Sigmoid colon (tissue), 7 donors: ENCODE measurements at places on chromosomes 12 and 14. TPM values are rescaled to one million over a fixed set of nuclear protein-coding genes. Genes with fewer than 3 reads are reported as not detected.

- H3K4me1 ChIP-seq = no peaks in the 10 kb centered on the region
- no peak overlapping the region for H3K27ac ChIP-seq
- H3K27me3 ChIP-seq = no peaks in the 10 kb centered on the region
- DNase-seq = no peak
Observed at GRCh38 chr12:24356240-24356804, 406.9 kb upstream of the SOX5 start.

- H3K27ac ChIP-seq = no peak overlapping the region
- no peaks in the 10 kb centered on the region for H3K36me3 ChIP-seq
- peaks cover 21% of the 10 kb centered on the region for H3K4me1 ChIP-seq
- H3K27me3 ChIP-seq = no peaks in the 10 kb centered on the region
Observed at GRCh38 chr12:89418228-89418910, 66.1 kb upstream of the DUSP6 start.

DNA sequence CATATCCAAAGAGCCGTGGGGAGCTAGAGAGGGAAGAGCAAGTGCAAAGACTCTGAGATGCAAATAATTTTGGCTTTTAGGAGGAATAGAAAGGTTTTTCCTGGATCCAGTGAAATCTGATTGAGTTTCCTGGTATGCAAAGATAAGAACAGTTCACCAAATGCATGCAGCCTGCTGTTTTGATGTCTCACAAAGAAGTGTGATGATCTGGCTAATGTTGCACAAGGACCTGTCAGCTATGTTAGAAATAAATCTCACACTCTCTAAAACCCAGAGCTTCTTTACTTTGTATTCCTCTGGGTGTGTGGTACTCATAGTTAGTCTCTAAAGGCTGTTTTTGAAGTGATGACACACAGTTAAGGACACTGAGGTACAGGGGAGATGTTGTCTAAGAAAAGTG lies 321.4 kb downstream of the AACS start:
- no peaks in the 10 kb centered on the region for H3K36me3 ChIP-seq
- DNase-seq = no peak
- no peak overlapping the region for H3K4me3 ChIP-seq
- H3K27ac ChIP-seq = no peak overlapping the region

GRCh38 chr14:68085742-68086141 lies 266.2 kb downstream of the RAD51B start:
- no peak for DNase-seq
- no peak overlapping the region for H3K4me3 ChIP-seq
- peak overlapping the region; percentile 30 for H3K27ac ChIP-seq
- H3K4me1 ChIP-seq = no peaks in the 10 kb centered on the region

- no peak for DNase-seq
- peak overlapping the region; percentile 81 for H3K27ac ChIP-seq
- H3K4me3 ChIP-seq = no peak overlapping the region
- no peaks in the 10 kb centered on the region for H3K27me3 ChIP-seq
- H3K36me3 ChIP-seq = peaks cover 25% of the 10 kb centered on the region
- no peaks in the 10 kb centered on the region for H3K4me1 ChIP-seq
Observed at GRCh38 chr12:95114766-95115405, 41.5 kb upstream of the NR2C1 start.

- no peaks in the 10 kb centered on the region for H3K27me3 ChIP-seq
- no peak overlapping the region for H3K4me3 ChIP-seq
- no peak for DNase-seq
- no peak overlapping the region for H3K27ac ChIP-seq
Observed at GRCh38 chr12:25155022-25155576, 39.9 kb downstream of the DNAI7 start.

- H3K27ac ChIP-seq = no peak overlapping the region
- no peaks in the 10 kb centered on the region for H3K36me3 ChIP-seq
- no peaks in the 10 kb centered on the region for H3K27me3 ChIP-seq
- peaks cover 5% of the 10 kb centered on the region for H3K4me1 ChIP-seq
Observed at GRCh38 chr14:61184112-61184511, 97.0 kb downstream of the TMEM30B start.

GRCh38 chr12:111434680-111435338 lies 29.1 kb downstream of the SH2B3 start:
- H3K27me3 ChIP-seq = no peaks in the 10 kb centered on the region
- H3K36me3 ChIP-seq = no peaks in the 10 kb centered on the region
- peak overlapping the region; percentile 18 for H3K4me3 ChIP-seq
- peak; percentile 89 for DNase-seq
- peak overlapping the region; percentile 67 for H3K27ac ChIP-seq
- peaks cover 61% of the 10 kb centered on the region for H3K4me1 ChIP-seq

DNA sequence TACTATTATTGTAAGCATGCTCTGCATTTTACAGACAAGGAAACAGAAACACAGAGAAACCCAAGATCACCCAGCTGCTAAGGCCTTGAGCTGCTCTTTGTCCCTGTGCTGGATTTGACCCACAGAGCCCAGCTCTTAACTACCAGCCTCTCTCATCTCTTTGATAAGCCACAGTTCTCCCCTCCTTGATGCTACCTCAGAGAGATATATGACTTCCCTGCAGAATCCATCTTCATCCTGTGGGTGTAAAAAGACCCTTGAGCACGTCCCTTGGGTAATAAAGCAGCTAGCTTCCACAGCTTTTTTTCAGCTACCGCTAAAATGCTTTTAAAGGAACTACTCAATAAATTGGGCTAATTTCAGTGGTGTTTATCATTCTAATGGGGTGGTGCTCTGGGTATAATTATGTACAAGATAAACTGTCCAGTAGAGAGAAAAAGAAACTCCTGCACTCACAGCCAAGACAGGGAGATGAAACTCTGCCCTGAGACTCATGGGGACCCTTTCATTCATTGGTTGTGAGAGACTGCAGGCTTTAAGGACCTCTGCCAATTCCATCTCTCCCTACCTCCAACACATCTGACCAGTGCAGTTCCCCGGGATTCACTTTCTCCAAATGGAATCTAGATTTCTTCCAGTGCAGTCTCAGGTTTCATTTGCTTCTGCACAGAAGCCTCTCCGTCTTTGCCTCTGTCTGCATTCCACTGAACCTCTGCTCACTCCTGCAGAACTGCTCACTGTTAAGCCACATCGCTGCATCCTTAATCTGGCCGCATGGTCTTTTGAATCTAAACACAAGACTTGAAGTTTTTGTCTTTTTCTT lies 24.7 kb upstream of the NTF3 start:
- H3K36me3 ChIP-seq = no peaks in the 10 kb centered on the region
- no peak overlapping the region for H3K4me3 ChIP-seq
- no peak for DNase-seq
- no peaks in the 10 kb centered on the region for H3K27me3 ChIP-seq

- peaks cover 31% of the 10 kb centered on the region for H3K4me1 ChIP-seq
- no peak for DNase-seq
- peak overlapping the region; percentile 90 for H3K27ac ChIP-seq
- H3K27me3 ChIP-seq = no peaks in the 10 kb centered on the region
- peak overlapping the region; percentile 84 for H3K4me3 ChIP-seq
- H3K36me3 ChIP-seq = peaks cover 11% of the 10 kb centered on the region
Observed at GRCh38 chr14:74302152-74302628, 544 bp downstream of the ABCD4 start.

- H3K27me3 ChIP-seq = no peaks in the 10 kb centered on the region
- DNase-seq = no peak
- no peak overlapping the region for H3K27ac ChIP-seq
- no peak overlapping the region for H3K4me3 ChIP-seq
- no peaks in the 10 kb centered on the region for H3K36me3 ChIP-seq
- H3K4me1 ChIP-seq = no peaks in the 10 kb centered on the region
Observed at GRCh38 chr14:64234877-64235651, 59.1 kb downstream of the ESR2 start.

DNA sequence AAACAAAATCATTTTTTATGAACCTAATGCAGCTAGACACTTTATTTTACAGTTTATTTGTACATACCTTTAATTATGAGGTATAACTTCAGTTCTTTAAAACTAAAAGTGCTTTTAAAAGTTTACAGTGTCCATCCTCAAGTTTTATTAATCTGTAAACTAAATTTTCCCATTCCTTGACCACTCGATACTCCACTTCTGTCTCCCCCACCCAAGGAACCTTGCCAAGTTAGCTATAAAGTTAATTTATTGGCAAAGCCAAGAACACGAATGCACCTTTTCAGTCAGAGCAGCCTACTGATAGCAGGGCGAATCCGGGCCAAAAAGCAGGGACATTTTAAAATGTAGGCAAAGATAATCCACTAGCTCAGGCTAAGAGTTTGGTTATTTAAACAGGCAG lies 29.6 kb downstream of the NAA30 start:
- H3K4me3 ChIP-seq = no peak overlapping the region
- H3K27me3 ChIP-seq = no peaks in the 10 kb centered on the region
- no peaks in the 10 kb centered on the region for H3K36me3 ChIP-seq
- no peak for DNase-seq

- no peak for DNase-seq
- no peaks in the 10 kb centered on the region for H3K27me3 ChIP-seq
- no peak overlapping the region for H3K4me3 ChIP-seq
- H3K4me1 ChIP-seq = peaks cover 62% of the 10 kb centered on the region
- H3K27ac ChIP-seq = peak overlapping the region; percentile 79
Observed at GRCh38 chr12:123042833-123043232, 62.4 kb downstream of the ARL6IP4 start.

The PLEKHD1 gene
- 0.16 TPM for total RNA-seq

The VRTN gene
- not detected for total RNA-seq
